ENCODE measurements at places on chromosomes 2 and 18.

DNA sequence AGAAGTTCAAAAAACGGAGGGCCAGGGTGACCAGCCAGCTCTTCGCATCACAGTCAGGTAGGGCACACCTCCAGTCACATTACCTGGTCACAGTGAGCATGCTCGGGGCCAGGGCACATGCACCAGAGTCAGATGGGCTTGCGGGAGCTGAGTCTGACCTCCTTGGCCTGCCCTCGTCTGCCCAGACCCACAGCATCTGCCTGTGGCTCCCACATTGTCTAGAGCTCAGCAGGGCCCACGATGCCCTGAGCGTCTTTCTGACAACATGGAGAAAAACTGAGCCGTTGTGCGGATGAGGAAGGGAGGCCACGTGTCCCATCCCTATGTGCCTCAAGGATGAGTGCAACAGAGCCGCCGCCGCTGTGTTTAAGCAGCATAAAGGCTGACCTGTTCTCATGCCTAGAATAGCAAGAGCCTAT lies 37.6 kb downstream of the CRACDL start:
- no peak for DNase-seq

DNA sequence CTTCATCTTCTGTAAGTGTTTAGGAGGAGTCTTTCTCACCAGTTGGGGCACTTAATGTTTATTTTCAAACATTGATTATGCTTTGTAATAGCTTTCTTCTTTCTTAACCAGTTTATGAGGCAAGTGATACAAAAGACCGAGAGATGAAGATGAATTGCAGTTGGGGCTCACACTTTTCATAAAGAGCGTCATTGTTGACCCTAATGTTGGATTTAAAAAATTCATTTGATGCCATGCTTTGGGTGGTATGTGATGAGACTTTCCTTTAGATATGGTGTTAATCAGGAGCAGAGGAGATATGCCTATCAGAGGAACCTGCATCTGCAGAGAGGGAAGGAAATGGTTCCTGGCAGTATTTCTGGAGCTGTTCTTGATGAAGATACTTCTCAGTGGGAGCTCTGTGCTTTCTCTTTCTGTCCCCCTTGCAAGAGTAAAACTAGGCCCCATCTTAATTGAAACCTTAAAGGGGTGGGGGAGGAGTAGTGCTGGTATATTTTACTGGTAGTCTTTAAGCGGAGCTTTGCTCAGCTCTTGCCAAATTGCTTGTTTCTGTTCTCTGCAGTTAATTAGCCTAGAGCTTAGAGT lies 2.3 kb downstream of the EML4 start:
- no peak for DNase-seq

- DNase-seq: no peak
Observed at GRCh38 chr18:56921896-56922480, 224.9 kb upstream of the BOD1L2 start.

- DNase-seq: no peak
Observed at GRCh38 chr2:75130171-75130570, 69.1 kb downstream of the TACR1 start.

Measured in activated naive CD8-positive, alpha-beta T cell treated with anti-CD3 and anti-CD28 coated beads, Interleukin-2, amount 10 ng/mL, durations not matched to agents 7 days and 5 days (primary cell).